Left renal cortex interstitium (tissue), 4 donors: ENCODE measurements at places on chromosomes 6 and 20. TPM values are rescaled to one million over a fixed set of nuclear protein-coding genes. Genes with fewer than 3 reads are reported as not detected.

The MYLK4 gene
- 1.0 TPM for polyA plus RNA-seq

DNA sequence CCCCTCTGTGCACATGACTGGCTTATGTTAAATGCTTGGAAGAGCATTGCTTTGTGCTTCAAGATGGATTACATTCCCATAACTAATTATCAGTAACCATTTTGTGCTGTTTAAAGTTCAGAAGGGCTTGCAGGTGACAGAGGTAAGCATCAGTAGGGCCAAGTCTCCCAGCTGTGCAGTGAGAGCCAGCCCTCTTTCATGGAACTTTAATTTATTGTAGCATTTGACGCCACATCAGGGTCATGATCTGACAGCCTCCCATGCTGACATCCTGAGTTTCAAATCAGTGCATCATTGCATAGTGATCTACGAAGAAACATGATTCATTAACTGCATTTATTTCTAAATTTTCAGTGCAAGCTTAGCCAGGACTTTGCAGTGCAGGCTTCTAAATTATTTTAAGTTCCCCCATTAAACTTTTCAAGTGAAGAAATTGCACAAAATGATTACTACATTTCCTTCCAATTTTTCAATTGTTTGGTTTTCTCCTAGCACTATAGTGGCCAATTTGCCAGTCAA, 380.9 kb downstream of the UTRN start:
- DNase-seq = no peak

The CLVS2 gene
- polyA plus RNA-seq = 0.17 TPM

- no peak for DNase-seq
Observed at GRCh38 chr6:85458184-85458583, 8.3 kb downstream of the NT5E start.

GRCh38 chr20:53736122-53736756, 142.6 kb upstream of the ZNF217 start:
- DNase-seq = no peak

The LGSN gene
- 0.92 TPM for polyA plus RNA-seq

The PSMF1 gene
- 144 TPM for polyA plus RNA-seq

DNA sequence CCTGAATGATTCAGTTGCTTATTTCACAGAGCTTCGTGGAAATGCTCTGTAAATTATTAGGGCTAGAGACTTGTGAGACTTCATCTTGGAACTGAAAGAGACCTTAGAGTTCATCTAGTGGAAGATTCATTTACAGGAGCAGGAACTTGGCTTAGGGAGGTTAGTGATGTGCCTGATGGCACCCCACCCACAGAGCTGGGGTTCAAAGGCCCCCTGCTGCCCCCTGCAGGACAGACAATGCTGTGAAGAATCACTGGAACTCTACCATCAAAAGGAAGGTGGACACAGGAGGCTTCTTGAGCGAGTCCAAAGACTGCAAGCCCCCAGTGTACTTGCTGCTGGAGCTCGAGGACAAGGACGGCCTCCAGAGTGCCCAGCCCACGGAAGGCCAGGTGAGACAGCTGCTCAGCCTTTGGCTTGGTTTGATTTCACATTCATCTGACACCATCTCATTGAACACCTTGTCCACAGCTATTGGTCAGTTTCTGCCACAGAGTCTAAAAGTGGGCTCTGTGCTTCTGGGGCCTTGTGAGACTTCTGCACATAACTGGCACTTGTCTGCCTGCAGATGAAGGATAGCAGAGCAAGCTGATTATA, 25.1 kb downstream of the MYBL2 start:
- DNase-seq = no peak

DNA sequence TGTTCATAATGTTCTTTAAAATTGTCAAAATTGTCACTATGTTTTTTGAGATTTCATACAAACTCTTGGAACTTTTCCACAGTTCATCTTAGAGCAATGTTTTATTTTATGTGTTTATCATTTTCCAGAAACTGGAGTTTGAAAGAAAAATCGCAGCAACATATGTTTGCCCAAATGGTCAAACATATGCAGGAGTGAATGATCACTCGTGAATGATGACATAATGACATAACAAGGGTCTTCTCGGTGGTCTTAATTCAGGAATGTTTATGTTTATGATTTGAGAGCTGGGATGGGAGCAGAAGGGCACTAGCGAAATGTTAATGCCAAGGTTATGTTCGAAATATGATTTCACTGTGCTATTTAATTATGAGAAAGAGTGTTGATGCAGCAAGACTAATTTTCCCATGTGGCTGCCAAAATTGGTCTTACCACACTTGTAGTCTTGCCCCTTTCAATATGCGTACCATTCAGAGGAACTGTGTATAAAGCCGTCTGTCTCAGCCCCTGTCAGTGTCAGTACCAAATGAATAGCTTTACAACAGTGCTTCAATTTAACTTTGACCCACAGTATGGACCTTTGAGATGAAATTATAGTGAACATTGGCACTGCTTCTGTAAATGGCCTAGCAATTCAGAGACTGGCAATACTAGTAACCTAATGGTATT, 152.3 kb downstream of the CARMIL1 start:
- DNase-seq = no peak

DNA sequence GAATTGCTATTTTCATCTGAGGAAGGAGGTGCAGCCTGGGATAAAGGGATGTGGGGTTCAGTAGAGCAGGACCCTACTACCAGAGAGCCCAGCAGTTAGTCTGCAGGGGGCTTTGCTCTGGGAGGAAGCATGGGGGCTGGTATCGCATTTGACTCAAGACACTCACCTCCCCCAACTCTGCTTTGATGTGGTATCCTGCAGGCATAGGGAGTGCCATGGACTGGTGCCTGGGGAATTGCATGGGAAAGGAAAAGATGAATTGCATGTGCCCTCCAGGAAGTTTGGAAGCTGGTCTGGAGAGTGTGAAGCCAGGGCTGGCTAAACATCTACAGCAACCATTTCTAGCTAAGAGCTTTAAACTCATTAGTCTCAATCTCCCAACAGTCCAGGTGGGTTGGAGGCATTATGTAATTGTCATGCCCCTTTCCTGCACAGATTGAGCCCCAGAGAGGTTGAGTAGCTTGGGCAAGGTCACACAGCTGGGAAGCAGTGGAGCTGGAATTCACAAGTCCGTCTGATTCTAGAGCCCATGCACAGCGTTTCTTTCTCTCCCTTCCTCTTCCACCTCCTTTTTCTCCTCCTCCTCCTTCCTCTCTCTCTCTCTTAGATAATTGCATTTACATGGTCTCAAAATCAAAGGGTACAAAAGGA, 26.2 kb upstream of the PNPLA1 start:
- no peak for DNase-seq

DNA sequence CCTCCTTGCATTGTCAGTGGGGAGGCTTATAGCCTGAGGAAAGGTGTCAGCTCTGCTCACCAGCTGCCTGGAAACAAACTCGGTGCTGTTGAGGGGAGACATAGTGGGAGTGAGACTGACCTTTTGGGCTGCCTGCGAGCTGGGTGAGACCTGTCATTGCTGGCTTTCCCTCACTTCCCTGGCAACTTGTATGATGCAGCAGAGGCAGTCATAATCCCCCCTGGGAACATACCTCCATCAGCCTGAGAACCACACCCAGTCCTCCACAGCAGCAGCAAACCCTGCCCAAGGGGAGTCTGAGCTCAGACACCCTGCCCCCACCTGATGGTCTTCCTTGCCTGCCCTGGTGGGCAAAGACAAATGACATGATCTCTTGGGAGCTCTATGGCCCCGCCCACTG, 521.2 kb upstream of the IMPG1 start:
- no peak for DNase-seq

The DPPA5 gene
- not detected for polyA plus RNA-seq

The PAK5 gene
- 0.34 TPM for polyA plus RNA-seq

The MPIG6B gene
- 0.72 TPM for polyA plus RNA-seq

The RBM24 gene
- 1.3 TPM for polyA plus RNA-seq

GRCh38 chr6:138869398-138869797, 73.5 kb downstream of the ECT2L start:
- no peak for DNase-seq

GRCh38 chr6:26186652-26187051, 99.4 kb downstream of the HFE start:
- no peak for DNase-seq

The SCGN gene
- polyA plus RNA-seq = not detected

- DNase-seq = no peak
Observed at GRCh38 chr6:46407776-46408530, 83.3 kb downstream of the RCAN2 start.

- DNase-seq = no peak
Observed at GRCh38 chr20:9321007-9321406, 193.4 kb upstream of the LAMP5 start.

The FOXQ1 gene
- 14.3 TPM for polyA plus RNA-seq

GRCh38 chr6:20877008-20877937, 343.0 kb downstream of the CDKAL1 start:
- DNase-seq = no peak

- DNase-seq = no peak
Observed at GRCh38 chr20:57867181-57867803, 157.5 kb upstream of the PMEPA1 start.

The TBC1D20 gene
- polyA plus RNA-seq = 32.9 TPM

DNA sequence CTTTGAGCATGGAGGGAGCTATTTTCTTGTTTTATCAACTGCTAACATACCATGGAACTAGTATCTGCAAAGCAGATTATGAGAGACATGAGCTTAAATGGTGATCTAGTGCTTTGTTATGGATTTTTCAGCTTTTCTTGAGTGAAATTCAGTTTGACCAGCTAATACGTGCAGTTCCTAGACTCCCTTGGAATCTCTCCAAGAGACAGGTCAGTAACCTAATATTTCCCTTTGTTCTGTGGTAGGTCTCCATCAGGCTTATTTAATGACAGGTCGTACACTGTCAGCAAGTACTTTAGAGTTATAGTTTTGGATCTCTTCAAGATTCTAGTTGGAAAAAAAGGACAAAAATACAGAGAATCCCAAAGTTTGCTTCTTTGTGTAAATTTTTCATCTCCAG, 43.9 kb downstream of the HDAC2 start:
- no peak for DNase-seq

- DNase-seq = no peak
Observed at GRCh38 chr20:58127701-58128111, 100.7 kb downstream of the ANKRD60 start.

DNA sequence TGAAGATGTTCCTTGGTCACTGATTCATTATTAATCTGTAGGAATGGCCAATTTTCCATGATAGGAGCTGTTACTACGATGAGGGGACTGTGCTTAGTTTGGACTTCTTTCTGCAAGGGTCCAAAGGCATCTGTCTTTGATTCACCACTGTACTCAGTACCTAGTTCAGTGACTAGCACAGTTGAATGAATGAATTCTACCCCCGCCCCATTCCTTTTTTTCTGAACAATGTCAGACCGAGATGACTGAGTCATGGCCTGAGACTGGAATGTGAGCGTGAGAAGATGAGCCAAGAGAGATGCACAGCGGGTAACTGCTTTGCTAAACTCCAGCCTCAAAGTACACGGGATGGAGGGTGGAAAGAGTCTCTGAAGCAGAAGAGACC, 419 bp upstream of the SNHG17 start:
- no peak for DNase-seq

DNA sequence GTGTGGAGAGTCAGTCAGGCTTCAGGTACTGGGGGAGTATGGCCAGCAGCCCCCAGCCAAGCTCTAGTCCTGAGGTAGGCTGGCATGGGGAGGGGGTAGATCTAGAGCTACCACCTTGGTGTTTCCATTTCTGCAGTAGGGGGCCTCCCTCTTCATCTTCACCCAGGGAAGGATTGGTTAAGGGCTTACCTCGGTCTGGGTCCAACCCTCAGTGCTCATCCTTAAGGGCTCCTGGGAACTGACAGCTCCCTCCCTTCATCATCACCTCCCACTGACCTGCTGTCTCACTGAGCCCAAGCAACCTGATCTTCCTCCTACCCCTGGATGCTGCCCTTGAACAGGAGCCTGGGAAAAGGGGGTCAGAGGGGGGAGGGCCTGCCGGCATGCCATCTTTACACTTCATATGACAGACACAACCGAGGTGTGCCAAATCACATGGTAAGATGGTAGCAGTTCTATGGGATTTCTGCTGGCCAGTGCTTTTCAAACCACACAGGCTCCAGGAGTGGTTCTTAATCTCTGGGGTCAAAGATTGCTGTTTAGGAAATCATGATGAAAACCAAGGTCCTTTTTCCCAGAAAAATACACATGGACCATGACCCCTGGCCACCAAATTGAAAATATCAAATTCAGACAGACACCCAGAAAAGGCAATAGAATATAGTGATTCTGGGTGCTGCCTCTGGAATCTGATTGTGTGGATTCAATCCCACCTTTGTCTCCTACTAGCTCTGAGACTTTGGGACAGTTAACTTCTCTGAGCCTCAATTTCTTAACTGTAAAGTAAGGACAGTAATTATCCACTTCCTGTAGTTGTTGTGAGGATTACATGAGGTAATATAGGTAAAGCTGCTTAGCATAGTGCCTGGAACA, 3.0 kb downstream of the TP53INP2 start:
- DNase-seq = no peak

The ZC2HC1B gene
- polyA plus RNA-seq = not detected
